Activated CD4-positive, alpha-beta T cell treated with anti-CD3 and anti-CD28 coated beads, Interleukin-2, amount 10 ng/mL, durations not matched to agents 7 days and 5 days (primary cell): ENCODE measurements at places on chromosomes 5 and 9. TPM values are rescaled to one million over a fixed set of nuclear protein-coding genes. Genes with fewer than 3 reads are reported as not detected.

DNA sequence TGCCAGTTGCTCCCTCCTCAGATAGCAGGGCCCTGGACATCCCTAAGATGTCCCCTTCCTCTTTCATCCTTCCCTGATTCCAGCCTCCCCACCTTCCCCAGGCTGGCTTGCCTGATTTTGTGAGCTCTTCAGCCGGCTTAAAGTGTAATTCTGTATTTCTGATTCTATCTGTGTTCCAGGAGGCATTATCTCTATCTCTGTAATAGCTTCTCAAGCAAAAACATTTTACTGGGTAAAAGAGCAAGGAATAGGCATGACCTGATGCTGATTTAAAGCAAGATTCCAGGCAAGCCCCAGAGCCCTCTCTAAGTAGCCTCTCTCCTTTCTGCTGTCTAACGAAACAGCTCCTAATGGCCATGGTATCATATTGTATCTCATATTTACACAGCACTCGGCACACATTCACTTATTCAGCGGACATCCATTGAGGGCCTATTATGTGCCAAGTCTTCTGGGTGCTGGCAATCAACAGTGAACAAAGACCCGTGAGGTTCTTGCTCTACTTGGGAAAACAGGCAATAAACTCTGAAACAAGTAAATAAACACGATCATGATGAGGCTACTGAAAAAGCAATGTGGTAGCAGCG is 100.9 kb upstream of the MSX2 start:
- no peak overlapping the region for H3K4me3 ChIP-seq
- no peaks in the 10 kb centered on the region for H3K4me1 ChIP-seq
- no peaks in the 10 kb centered on the region for H3K36me3 ChIP-seq
- H3K27me3 ChIP-seq: no peaks in the 10 kb centered on the region

GRCh38 chr9:107813287-107813686 is 323.7 kb upstream of the KLF4 start:
- H3K4me1 ChIP-seq: no peaks in the 10 kb centered on the region
- no peaks in the 10 kb centered on the region for H3K36me3 ChIP-seq
- H3K4me3 ChIP-seq: no peak overlapping the region
- no peak overlapping the region for H3K27ac ChIP-seq
- DNase-seq: no peak
- no peaks in the 10 kb centered on the region for H3K27me3 ChIP-seq

- H3K4me1 ChIP-seq: no peaks in the 10 kb centered on the region
- H3K36me3 ChIP-seq: no peaks in the 10 kb centered on the region
- H3K27me3 ChIP-seq: no peaks in the 10 kb centered on the region
- H3K27ac ChIP-seq: no peak overlapping the region
Observed at GRCh38 chr5:174573221-174573994, 151.0 kb upstream of the MSX2 start.

DNA sequence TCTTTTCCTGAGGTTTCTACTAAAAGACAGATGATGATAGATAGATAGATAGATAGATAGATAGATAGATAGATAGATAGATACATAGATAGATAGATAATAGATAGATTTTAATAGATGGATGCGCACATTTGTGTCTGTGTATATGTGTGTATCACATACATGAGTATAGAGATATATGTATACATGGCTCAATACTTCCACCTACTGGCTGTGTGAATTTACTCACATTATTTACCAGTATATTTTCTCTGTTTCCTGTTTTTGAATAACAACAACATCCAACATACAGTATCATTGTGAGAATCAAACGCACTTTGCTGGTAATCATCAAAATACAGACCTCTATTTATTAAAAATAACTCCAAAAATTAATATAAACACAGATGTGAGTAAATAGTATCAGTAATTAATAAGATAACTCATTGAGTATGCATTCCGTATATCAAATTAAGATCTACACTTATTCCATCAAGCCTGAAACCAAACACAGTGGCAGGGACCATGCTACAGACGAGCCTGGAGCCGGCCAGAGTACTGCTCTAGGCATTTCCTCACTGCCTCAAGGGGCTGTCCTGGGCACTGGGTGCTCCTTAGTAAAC is 338.0 kb downstream of the SEMA5A start:
- H3K36me3 ChIP-seq: no peaks in the 10 kb centered on the region
- no peak overlapping the region for H3K4me3 ChIP-seq
- H3K27ac ChIP-seq: no peak overlapping the region
- H3K27me3 ChIP-seq: no peaks in the 10 kb centered on the region

- no peaks in the 10 kb centered on the region for H3K27me3 ChIP-seq
- no peak overlapping the region for H3K4me3 ChIP-seq
- H3K4me1 ChIP-seq: no peaks in the 10 kb centered on the region
- H3K36me3 ChIP-seq: no peaks in the 10 kb centered on the region
- no peak overlapping the region for H3K27ac ChIP-seq
Observed at GRCh38 chr5:53333160-53333559, 147.3 kb upstream of the FST start.

The TAL2 gene
- not detected for total RNA-seq

The SV2C gene
- 0.10 TPM for total RNA-seq

The TMED7 gene
- total RNA-seq: 45.7 TPM

The NCS1 gene
- total RNA-seq: 1.0 TPM
